A549 treated with Mapracorat at 1 μM for 4 hours (cell line): ENCODE measurements at places on chromosomes 6 and 20. TPM values are rescaled to one million over a fixed set of nuclear protein-coding genes. Genes with fewer than 3 reads are reported as not detected.

PTGIS gene
- total RNA-seq: 0.02 to 0.08 TPM in 2 of 5 replicates, not detected in the others

ABHD16B gene
- total RNA-seq: not detected in 5 replicates

GLP1R gene
- total RNA-seq: not detected in 5 replicates

TULP4 gene
- total RNA-seq: 4.8 to 7.8 TPM (median 5.9 TPM) in 5 replicates

GRM1 gene
- 0.01 to 0.02 TPM in 2 of 5 replicates, not detected in the others for total RNA-seq

SMOC2 gene
- not detected in 5 replicates for total RNA-seq

ALDH8A1 gene
- 0.07 to 0.25 TPM (median 0.16 TPM) in 5 replicates for total RNA-seq

RAET1L gene
- 0.26 to 0.55 TPM (median 0.41 TPM) in 5 replicates for total RNA-seq

STMND1 gene
- total RNA-seq: not detected in 5 replicates

LY6G5C gene
- 0.92 to 1.6 TPM (median 1.1 TPM) in 5 replicates for total RNA-seq

MAP3K5 gene
- 1.9 to 2.3 TPM (median 2.2 TPM) in 5 replicates for total RNA-seq

NOX3 gene
- not detected in 5 replicates for total RNA-seq

RNF182 gene
- 3.2 to 3.6 TPM (median 3.4 TPM) in 5 replicates for total RNA-seq

MDFI gene
- 0.33 to 1.2 TPM (median 0.85 TPM) in 5 replicates for total RNA-seq

CDKN1A gene
- 247 to 306 TPM (median 300 TPM) in 5 replicates for total RNA-seq

FOXA2 gene
- total RNA-seq: 12.4 to 19.1 TPM (median 16.7 TPM) in 5 replicates

NNAT gene
- not detected in 5 replicates for total RNA-seq

HLA-DOB gene
- total RNA-seq: 0.11 to 0.20 TPM in 2 of 5 replicates, not detected in the others

MAP1LC3A gene
- total RNA-seq: 19.2 to 32.0 TPM (median 25.2 TPM) in 5 replicates

MEP1A gene
- total RNA-seq: not detected in 5 replicates

KIAA1755 gene
- total RNA-seq: 0.08 to 0.26 TPM (median 0.13 TPM) in 5 replicates

C20orf141 gene
- 0.39 to 0.49 TPM in 2 of 5 replicates, not detected in the others for total RNA-seq

SCAF8 gene
- 16.3 to 20.6 TPM (median 18.2 TPM) in 5 replicates for total RNA-seq

THBD gene
- 79.7 to 106 TPM (median 93.0 TPM) in 5 replicates for total RNA-seq

OSTM1 gene
- 16.0 to 30.3 TPM (median 21.2 TPM) in 5 replicates for total RNA-seq

AIG1 gene
- 23.5 to 25.7 TPM (median 24.8 TPM) in 5 replicates for total RNA-seq

GABBR1 gene
- 4.3 to 6.1 TPM (median 5.8 TPM) in 5 replicates for total RNA-seq

KIAA0408 gene
- total RNA-seq: 4.4 to 7.3 TPM (median 6.4 TPM) in 5 replicates

DLK2 gene
- 4.5 to 7.5 TPM (median 7.1 TPM) in 5 replicates for total RNA-seq

CCN5 gene
- 25.9 to 39.9 TPM (median 27.5 TPM) in 5 replicates for total RNA-seq

C6orf132 gene
- total RNA-seq: 1.9 to 3.0 TPM (median 2.5 TPM) in 5 replicates

ERVFRD-1 gene
- total RNA-seq: not detected in 5 replicates

RPS6KA2 gene
- 0.06 to 0.33 TPM (median 0.26 TPM) in 5 replicates for total RNA-seq

LSM2 gene
- total RNA-seq: 51.0 to 62.8 TPM (median 60.8 TPM) in 5 replicates

SCUBE3 gene
- total RNA-seq: 0.03 to 0.07 TPM (median 0.05 TPM) in 5 replicates

LST1 gene
- total RNA-seq: 0.16 to 0.36 TPM in 2 of 5 replicates, not detected in the others

ULBP2 gene
- 2.9 to 3.9 TPM (median 3.4 TPM) in 5 replicates for total RNA-seq

ABCC10 gene
- 5.7 to 12.4 TPM (median 8.5 TPM) in 5 replicates for total RNA-seq

USP49 gene
- total RNA-seq: 0.83 to 1.4 TPM (median 1.0 TPM) in 5 replicates

DDR1 gene
- 51.1 to 64.4 TPM (median 58.1 TPM) in 5 replicates for total RNA-seq

MAS1 gene
- 0.01 TPM in 1 of 5 replicates, not detected in the others for total RNA-seq

PNISR gene
- 22.2 to 31.5 TPM (median 26.9 TPM) in 5 replicates for total RNA-seq

FLRT3 gene
- total RNA-seq: 1.6 to 2.2 TPM (median 1.8 TPM) in 5 replicates

MATN4 gene
- total RNA-seq: 0.09 to 0.26 TPM (median 0.15 TPM) in 4 of 5 replicates, not detected in the other

PGC gene
- not detected in 5 replicates for total RNA-seq

NTSR1 gene
- 0.07 to 0.18 TPM (median 0.09 TPM) in 5 replicates for total RNA-seq
